Urothelium cell line (cell line): ENCODE measurements at places on chromosomes 13 and 19.
A peak's percentile ranks its signal among the peaks of the same experiment; 100 is the strongest.

DNA sequence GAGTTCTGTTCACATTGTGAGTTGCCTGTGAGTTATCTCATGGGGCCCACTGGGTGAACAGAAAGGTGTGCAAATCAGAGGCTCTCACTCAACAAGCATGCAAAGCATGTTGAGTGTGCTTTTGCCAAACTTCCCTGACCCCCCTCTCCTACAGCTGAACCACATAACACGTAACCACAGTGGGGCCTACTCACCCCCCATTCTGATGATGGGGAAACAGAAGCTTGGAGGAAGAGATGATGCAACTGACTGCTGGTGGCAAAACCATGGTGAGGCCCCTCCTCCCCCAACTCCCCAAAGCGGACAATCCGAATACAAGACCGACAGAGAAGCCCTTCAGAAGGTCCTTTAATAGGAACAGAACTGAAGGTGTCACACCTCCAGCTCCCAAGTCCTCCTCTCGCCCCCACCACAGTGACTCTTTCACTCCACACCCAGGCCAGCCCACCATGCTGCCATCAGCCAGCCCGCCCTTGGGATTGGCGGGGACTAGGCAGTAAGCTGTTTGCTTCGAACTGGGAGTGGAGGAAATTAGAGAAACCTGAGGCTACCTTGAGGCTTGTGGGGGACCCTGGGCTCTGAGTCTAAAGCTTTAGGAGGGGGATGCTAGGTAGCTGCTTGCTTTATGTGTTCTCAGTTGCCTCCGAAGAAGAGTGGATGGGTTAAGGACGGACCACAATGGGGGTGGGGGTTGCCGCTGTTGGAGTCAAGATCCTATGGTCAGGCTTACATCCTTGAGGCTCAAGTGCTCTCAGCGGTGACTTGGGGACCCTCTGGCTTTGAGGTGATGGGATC lies 3.8 kb downstream of the ZNF784 start:
- DNase-seq, result no peak

GRCh38 chr13:40343550-40344269 lies 322.7 kb downstream of the FOXO1 start:
- DNase-seq, result no peak

DNA sequence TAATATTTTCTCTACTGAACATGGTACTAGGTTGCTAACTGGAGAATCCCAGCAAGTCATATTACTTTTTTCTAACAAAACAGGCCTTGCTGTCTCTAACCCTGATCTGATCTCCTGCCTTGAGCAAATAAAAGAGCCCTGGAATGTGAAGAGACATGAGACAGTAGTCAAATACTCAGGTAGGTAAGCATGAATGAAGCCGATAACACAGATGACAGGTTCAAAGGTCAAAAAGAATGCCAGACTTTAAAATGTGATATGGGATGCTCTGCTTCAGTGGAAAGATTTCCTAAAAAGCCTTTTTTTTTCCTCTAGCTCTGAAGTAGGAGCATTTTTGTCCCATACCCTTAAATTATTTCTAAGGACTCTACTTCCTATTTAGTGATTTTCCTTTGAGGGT lies 28.7 kb downstream of the ZNF726 start:
- DNase-seq, result no peak

- no peak for DNase-seq
Measured at GRCh38 chr13:113322043-113322461, 25.0 kb downstream of the LAMP1 start.

DNA sequence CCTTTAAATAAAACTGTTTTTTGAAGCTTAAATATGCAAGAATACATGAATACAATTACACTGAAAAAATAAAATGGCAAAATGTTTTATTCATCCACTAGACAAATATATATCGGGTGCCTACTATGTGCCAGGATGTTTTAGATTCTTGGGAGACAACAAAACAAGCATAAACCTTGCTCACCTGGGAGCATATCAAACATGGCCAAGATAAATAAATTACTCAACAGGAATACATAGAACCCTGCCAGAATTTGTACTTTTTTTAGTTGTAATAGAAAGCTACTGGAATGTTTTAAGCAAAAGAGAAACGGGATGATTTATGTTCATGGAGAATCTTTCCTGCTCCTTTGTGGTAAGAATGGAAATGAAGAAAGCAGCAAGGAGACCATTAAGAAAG lies 2358.5 kb upstream of the PCDH20 start:
- no peak for DNase-seq

- DNase-seq, result no peak
Measured at GRCh38 chr13:78630511-78630910, 27.2 kb upstream of the POU4F1 start.

- peak; percentile 43 for DNase-seq
Measured at GRCh38 chr13:64723724-64724123, 2506.4 kb downstream of the PCDH9 start.

DNA sequence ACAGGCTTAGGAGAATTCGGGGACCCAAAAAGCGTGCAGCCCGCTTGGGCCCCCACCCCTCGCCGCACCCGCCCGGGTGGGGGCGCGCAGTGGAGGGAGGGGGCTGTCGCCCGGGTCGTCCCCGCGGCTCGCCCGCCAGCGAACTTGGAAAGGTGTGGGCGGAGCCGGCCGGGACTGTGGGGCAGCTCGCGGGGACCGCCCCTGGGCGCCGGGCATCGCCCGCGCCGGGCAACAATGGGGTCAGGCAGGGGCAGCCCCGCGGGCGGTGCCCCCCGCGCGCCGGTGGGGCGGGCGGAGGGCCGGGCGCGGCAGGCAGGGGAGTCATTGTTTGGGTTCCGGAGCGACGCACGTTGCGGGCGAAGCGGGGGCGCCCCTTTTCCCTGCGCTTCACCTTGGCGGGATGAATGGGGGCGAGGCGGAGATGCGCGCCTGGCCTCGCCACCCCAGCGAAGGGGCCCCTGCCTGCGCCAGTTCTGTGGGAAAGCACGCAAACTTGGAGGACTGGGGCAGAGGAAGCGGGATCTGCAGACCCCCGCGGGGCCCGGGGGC lies 647 bp upstream of the KLF12 start:
- peak; percentile 63 for DNase-seq

- no peak for DNase-seq
Measured at GRCh38 chr19:30878495-30878894, 470.7 kb downstream of the TSHZ3 start.

DNA sequence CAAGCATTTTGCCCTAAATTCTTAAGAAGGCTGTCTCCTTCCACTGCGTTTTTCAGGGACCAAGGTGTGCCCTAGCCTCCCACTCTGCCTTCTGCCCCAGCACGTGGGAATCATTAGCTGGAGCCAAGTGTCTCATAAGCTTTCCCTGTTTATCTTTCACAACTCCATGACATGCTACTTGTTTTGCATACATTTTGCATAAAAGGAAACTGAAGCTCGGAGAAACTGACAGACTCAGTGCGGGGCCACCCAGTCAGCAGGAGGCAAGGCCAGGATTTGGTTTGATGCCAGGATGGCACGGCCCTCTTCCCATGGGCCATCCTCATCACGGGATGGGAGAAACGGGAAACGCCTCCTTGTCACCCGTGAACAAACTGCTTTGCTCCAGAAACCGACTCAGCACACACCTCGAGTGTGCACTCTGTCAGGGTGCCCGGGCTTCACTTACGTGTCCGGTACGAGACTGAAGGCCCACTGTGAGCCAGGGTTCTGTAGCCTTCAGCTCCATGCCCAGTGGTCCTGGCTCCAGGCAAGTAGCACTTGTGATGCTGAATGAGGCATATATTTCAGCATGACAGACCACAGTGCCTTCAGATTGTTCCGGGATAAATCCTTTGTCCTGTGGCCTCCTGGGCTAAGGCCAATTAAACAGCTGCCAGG lies 9.6 kb downstream of the CEBPA start:
- DNase-seq, result no peak

DNA sequence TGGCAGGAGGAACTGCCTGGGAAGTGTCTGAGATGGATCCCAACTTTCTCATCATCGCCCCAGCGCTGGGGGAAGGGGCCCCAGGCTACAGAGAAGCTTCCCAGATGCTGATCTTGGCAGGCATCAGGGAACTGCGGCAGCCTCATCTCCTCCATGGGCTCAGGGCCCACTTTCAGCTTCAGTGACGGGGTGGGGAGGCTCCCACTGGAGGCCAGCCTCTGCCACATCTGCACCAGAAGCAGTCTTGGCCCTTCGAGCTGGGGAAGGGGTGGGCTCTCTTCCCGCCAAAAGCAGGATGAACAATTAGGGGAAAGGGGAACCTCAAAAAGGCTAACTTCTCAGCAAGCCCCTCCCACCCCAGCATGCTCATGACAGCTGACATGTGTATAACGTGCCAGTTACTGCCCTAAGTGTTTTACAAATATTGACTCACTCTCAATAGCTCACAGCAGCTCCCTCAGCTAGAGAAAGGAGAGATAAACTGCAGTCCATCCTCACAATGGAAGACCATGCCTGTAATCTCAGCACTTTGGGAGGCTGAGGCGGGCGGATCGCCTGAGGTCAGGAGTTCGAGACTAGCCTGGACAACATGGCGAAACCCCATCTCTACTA lies 7.1 kb upstream of the S1PR2 start:
- DNase-seq, result no peak

DNA sequence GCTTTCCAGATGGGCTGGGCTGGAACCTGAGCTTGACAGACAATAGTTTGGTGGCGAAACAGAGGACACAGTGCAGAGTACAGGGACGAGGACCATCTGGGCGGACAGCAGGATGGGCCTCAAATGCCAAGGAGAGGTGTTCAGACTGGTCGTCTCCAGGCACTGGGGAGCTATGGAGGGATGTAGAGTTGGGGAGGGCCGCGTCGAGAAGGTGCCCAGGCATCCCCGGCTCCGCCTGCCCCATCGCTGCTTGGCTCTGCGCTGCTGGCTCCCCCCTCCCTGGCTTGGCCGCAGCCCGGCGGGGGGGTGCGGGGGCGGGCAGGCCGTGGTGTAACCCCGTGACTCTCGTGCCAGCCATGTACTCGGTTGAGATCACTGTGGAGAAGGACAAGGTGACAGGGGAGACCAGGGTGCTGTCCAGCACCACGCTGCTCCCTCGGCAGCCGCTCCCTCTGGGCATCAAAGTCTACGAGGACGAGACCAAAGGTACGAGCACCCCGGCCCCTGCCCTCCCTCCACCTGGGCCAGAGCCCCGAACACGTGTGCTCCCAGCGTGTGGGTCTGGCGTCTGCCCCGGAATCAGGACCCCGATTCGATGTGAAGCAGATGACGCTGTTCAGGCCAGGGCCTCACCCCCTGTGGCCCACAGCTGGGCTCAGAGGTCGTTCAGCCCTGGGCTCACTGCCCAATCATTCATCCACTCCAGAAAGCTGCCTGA lies 10.8 kb upstream of the MISP start:
- no peak for DNase-seq

- DNase-seq, result no peak
Measured at GRCh38 chr19:48196933-48197665, 26.6 kb downstream of the ZSWIM9 start.

DNA sequence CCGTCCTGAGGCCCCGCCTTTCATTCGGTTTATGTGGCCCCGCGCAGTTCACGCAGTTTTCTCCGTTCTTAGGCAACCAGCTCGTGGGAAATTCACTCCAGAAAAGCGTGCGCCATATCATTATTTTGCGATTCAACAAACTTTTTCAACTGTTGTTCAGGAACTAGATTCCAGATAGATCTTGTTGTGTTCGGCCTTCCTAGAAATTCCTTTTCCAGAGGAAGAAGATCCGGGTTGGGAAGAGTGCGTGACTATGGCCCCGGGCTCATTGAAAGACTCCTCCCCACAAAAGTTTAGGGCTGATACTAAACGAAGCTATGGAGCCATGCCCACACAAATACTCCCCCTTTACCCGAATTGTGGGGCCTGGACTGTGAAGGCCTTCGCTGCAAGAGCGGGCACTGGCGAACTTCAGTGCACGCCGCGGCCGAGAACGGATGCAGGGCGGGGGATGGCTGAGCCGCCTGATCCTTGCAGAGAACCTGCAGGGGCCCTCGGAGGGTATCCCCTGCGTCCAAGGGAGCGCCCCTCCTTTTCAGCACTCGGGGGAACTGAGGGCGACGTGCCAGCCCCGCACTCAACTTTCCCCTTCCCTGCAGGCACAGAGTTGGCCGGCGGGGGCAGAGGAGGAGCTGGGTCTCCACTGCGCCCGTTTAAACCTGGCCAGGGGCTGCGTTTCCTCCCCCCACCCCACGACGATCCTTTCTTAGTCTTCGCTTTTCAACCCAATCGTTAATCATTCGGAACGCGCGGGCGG lies 904 bp upstream of the SOX1 start:
- DNase-seq, result no peak

DNA sequence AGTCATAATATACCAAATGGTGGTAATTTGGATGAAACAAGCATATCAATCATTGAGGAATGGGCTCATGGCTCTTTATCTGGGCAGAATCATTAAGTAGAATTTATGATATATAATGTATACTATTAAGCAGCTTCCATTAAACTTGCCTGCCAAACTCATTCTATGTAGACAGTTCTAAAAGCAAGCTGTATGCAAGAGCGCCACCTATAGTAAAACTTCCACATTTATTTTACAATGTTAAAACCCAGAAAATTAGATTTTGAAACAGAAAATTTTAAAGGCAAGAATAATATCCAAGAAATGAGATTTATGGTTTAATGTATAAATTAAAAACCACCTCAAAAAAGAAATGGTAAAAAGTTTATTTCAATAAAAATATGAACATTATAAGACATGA lies 161.5 kb downstream of the MZT1 start:
- DNase-seq, result no peak

DNA sequence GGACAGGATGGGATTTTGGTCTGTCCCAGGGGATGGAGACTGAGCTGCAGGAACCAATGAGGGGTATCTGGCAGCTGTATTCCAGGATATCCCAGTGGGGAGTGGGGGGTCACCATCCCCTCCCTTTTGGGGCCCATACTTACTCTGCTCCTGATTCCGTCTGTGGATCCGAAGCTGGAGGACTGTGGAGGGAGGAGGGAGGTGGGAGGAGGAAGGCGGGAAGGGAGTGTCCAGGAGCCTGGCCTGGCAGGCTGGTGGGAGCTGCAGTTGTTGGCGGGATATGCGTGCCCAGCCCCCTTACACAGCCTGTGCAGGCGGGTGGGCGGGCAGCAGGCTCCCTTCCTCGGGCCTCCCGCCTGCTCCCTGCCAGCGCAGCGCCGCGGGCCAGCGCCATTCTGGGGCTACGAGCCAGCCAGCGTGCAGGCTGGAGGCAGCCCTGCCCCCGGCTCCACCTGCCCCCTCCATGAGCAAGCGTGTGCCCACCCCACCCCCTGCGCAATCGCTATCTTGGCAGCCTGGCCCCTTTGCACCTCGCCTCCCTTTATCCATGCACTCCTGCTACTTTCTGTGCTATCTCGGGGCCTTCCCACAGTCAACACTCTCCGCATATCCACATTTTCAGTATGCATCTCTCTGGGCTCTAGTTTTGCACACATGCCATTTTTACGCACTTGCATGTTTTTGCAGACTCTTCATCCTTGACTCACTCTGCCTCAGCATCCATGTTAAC lies 2.8 kb downstream of the MAMSTR start:
- DNase-seq, result no peak

- no peak for DNase-seq
Measured at GRCh38 chr13:50361282-50361681, 346.0 kb downstream of the KCNRG start.

DNA sequence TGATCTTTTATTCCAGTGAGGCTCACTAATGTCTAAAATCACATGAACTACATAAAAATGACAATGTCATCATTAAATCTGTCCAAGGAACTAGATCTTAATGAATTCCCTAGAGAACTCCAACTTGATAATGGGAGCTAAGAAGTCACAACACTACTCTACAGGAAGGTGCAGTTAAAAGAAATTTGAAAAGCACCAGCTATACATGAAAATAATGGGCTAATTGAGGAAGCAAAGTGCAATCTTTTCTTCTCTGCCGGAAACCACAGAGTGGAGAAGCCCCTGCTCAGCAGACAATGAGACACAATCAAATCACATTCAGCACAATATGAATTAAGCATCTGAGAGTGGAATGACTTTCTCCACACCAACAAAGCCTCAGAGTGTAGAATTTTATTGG lies 261.7 kb downstream of the LHFPL6 start:
- no peak for DNase-seq
